Activated T-cell treated with anti-CD3 and anti-CD28 coated beads, Interleukin-2, amount 50 U/mL, for 4 hours (primary cell): ENCODE measurements at places on chromosomes 3 and 15.
A peak's percentile ranks its signal among the peaks of the same experiment; 100 is the strongest.

DNA sequence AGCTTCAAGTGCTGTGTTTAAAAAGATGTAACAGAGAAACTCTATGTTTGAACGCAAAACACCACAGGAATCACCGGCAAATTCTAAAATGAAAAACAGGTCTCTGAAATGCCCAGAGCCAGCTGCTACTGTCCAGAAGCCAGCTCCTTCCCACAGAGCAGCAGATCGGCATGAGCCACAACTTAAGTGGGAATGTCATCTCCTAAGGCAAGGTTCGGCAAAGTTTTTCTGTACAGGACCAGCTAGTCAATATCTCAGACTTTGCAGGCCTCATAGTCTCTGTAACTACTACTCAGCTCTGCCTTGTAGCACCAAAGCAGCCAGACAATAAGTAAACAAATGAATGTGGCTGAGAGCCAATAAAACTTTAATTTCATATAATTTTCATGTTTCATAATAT lies 4.9 kb downstream of the PLOD2 start:
- no peak for DNase-seq

DNA sequence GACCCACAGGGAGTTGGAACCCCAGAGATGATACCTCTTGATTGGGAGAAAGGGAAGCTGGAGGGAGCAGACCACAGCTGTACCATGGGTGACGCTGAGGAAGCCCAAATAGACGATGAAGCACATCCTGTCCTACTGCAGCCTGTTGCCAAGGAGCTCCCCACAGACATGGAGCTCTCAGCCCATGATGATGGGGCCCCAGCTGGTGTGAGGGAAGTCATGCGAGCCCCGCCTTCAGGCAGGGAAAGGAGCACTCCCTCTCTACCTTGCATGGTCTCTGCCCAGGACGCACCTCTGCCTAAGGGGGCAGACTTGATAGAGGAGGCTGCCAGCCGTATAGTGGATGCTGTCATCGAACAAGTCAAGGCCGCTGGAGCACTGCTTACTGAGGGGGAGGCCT lies 201.1 kb downstream of the AKAP13 start:
- no peak for DNase-seq

GRCh38 chr3:35296533-35296932 lies 342.8 kb upstream of the ARPP21 start:
- DNase-seq: no peak

GRCh38 chr3:113602836-113603235 lies 70.5 kb downstream of the SIDT1 start:
- DNase-seq: no peak

- DNase-seq: no peak
Observed at GRCh38 chr3:37751967-37752648, 109.6 kb upstream of the CTDSPL start.

- DNase-seq: no peak
Observed at GRCh38 chr3:67678665-67679064, 24.3 kb upstream of the SUCLG2 start.

- DNase-seq: peak; percentile 17
Observed at GRCh38 chr15:38530113-38530512, 34.5 kb downstream of the RASGRP1 start.

- no peak for DNase-seq
Observed at GRCh38 chr3:173268781-173269180, 127.7 kb upstream of the SPATA16 start.

DNA sequence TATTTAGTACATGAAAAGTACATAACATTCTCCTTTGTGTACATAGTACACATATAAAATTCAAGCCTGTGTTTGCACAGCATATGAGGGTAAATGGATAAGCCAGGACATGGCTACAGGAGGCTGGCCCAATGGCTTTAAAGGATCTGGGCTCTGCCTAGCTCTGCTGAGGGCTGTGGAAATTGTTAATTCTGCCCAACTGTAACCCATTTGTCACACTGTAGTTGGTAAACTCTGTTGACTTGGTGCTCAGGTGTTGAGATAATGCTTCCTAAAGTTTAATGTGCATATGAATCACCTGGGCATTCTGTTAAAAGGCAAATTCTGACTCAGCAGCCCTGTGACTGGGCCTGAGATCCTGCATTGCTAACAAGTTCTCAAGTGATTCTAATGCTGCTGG lies 196.5 kb upstream of the ZPLD1 start:
- DNase-seq: no peak
